Stimulated activated CD4-positive, alpha-beta T cell treated with anti-CD3 and anti-CD28 coated beads, Interleukin-2, amount 100 ng/mL, for 24 hours (primary cell): ENCODE measurements at places on chromosomes 5 and 9.

DNA sequence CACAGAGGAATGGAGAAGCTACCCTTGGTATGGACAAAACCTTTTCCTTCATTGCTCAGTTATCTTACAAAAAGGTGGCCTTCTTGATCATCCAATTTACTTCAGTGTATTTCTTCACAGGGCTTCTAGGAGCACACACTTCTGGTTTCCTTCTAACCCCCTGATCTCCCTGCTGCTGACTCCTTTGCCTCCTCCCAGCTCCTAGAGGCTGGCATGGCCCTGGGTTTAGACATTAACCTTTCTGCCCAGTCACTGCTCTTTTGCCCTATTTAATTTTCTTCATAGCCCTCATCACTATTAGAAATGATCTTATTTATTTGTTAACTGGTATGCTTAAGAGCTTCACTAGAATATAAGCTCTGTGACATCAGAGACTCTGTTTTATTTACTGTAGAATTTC, 63.2 kb downstream of the ANKRD55 start:
- no peak for DNase-seq

GRCh38 chr5:157189223-157189622, 8.6 kb downstream of the ITK start:
- DNase-seq, result peak; percentile 58

DNA sequence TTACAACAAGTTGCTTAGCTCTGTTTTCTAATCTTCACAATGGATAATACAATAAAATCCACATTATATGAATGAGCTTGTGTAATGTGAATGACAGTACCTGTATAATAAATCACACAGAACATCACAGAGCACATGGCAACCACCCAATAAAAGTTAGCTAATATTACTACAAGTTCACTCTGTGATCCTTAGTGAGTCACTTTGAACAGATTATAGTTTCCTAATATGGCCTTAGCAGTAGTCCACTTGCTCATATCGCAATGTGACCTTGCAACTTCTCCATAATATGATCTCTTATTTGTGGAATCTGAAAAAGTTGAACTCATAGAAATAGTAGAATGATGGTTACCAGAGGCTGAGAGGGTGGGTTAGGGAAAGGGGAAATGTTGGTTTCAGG, 361.3 kb downstream of the PTPRD start:
- no peak for DNase-seq

GRCh38 chr5:56440871-56441740, 208.0 kb upstream of the ANKRD55 start:
- no peak for DNase-seq

DNA sequence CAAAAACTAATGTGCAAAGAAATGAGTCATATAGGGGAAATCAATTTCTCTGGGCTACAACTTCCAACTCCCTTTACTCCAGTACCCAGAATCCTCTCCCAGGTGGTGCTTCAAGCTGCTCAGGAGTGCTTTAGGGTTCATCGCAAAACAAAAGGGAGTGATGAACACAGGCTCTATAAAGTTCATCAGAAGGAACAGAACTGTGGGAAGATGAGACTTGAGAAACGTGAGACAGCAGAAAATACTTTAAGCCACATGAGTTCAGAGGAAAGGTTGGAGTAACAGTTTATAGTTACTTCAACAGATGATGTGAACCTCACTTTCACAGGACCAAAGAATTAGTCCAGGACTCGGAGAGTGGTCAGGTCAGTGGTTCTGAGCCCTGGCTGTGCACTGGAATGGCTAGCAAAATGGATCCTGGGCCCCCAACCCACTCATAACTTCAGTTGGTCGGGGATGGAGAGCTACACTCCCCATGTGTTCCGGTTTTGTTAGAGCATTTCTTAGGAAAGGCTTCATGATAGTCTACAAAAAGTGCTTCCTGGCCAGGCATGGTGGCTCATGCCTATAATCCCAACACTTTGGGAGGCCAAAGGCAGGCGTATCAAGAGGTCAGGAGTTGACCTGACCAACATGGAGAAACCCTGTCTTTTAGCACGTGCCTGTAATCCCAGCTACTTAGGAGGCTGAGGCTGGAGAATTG, 4.3 kb downstream of the RPL12 start:
- no peak for DNase-seq

DNA sequence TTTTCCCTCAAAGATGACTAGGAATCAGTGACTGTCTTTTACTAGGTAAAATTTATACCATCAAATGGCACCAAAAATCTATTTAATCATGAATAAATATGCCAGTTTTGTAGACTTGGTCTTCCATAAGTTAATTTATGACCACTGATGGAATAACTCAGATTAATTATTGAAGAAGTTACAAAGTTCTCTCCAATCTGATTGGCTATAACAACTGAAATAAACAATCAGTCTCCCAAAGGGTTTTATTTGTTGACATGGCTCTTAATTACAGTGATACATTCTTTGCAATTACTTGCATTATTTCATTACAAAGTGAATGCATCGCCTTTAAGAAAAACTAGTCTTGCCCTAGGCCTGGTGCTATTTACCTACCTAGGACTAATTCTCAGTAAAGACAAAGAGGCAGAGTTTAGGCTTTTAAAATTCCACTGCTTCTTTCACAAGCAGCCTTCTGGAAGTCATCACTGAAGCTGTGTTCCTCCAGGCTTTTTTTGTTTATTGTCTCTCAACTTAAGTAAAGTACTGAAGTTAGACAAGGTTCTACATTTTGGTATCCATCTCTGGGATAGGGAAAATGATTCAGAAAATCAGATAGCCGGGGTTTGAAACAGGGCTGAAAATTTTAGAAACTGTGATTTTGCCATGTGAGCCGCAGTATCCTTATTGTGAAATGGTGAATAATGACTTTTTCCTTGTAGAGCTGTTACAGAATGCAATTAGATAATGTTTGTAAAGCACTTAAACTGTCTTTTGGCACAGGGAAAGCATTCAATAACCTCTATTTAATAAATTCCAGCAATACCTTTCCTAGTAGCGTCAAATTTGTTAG, 2.5 kb downstream of the STOM start:
- no peak for DNase-seq

GRCh38 chr5:174198541-174198940, 153.0 kb downstream of the NSG2 start:
- DNase-seq, result no peak

- no peak for DNase-seq
These were observed 363.7 kb downstream of the CSNK1G3 start for GRCh38 chr5:123875561-123876275.

GRCh38 chr5:169960659-169961058, 19.6 kb downstream of the INSYN2B start:
- no peak for DNase-seq

DNA sequence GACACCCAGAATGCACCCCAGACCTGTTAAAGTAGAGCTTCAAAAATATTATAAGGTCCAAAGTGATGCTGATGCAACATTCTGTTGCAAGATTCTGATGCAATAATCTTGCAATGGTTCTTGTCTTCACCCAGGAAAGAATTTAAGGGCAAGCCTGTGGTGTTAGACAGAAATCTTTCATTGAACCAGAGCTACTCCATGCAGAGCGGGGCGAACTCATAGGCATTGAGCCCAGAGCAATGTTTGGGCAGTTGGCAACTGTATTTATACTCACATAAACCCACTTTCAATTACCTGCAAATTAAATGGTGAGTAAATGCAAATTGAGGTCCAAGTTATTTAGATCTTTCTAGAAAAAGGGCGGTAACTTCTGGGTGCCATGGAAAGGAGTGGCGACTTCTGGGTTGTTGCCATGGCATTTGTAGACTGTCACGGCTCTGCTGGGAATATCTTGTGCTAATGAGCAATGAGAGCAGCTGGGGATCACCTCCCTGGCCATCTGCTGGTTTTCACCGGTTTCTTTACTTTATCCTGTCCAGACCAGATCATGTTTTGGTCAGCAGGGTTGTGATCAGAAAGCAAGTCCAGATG, 163.4 kb downstream of the ICE1 start:
- DNase-seq, result no peak

- DNase-seq, result no peak
These were observed 12.1 kb downstream of the PCDH1 start for GRCh38 chr5:141866096-141866495.
